Left lung (tissue), 14 donors: ENCODE measurements at places on chromosomes 6 and 20. TPM values are rescaled to one million over a fixed set of nuclear protein-coding genes. Genes with fewer than 3 reads are reported as not detected.
A peak's percentile ranks its signal among the peaks of the same experiment; 100 is the strongest.

Gene PTCHD4
- polyA plus RNA-seq: 0.37 TPM

Gene ERVFRD-1
- polyA plus RNA-seq: 0.09 TPM

Gene OR2J1
- not detected for polyA plus RNA-seq

GRCh38 chr20:1961374-1961773 is 32.5 kb downstream of the PDYN start:
- DNase-seq: no peak

DNA sequence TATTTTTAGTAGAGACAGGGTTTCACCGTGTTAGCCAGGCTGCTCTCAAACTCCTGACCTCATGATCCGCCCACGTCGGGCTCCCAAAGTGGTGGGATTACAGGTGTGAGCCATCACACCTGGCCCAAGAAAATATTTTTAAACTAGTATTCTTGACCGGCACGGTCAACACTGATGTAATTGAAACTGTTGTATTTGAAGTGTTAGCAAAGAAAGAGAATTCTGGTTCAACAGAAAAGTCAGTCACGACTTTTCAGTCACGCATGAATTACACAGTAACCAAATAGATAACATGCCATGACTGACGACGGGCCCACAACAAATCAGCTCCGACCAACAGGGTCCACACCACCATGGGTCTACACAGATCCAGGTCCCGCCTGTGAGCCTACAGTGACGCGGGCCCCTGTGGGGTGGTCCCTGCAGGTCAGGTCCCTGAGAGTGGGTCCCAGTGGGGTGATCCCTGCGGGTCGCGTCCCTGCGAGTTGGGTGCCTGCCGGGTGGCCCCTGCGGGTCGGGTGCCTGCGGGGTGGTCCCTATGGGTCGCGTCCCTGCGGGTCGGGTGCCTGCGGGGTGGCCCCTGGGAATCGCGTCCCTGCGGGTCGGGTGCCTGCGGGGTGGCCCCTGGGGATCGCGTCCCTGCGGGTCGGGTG is 1.0 kb downstream of the GMEB2 start:
- DNase-seq: peak; percentile 53

DNA sequence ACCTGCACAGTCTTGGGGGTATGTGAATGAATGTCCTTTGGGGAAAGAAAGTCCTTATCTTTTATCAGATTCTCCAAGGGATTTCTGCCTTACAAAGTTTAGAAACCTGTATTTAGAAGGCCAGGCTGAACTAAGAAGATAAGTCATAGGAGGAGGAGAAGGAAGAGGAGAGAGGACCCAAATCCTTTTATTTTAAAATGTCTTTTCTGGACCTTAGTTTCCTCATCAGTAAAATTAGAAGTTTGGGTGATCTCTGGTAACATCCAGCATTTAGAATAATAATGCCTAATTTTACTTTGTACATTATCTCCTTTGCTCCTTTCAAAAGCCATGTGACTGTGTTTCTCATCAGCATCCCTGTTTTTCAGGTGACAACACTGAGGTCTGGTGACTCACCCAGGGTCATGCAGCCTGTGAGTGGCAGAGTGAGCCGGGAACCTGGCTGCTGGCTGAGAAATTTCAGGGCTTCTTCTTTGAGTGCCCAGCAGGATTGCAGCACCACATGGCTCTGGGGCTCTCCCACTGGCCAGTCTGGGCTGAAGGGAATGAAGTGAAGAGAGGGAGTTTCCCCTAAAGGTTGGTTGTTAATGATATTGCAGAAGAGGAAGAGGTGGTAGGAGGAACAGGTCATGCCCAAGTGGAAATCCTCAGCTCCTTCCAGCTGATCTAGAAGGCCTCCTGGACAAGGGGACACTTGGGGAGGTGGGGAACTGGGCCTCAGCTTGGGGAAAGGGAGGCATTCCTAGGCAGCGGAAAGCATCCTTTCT is 34.0 kb downstream of the VEGFA start:
- no peak for DNase-seq

DNA sequence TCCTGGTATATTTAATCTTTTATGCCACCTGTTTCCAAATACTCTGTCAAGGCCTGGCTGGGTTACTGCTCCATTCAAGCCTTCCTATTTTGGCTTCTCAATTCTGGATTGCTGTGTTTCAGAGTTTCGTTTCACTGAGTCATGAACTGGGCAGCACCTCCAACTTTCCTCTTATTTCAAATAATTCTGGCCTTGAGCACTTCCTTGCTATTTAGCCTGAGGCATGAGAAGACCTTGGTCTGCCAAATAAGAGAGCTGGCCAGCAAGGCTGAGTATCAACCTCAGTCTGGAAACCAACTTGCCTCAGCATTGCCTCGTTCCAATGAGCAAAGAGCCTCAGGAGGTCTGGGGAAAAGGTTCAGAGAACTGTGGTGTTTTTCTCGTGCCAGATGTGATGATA is 66.6 kb downstream of the TNFAIP3 start:
- DNase-seq: no peak

GRCh38 chr6:156970595-156971112 is 193.5 kb downstream of the ARID1B start:
- DNase-seq: no peak

DNA sequence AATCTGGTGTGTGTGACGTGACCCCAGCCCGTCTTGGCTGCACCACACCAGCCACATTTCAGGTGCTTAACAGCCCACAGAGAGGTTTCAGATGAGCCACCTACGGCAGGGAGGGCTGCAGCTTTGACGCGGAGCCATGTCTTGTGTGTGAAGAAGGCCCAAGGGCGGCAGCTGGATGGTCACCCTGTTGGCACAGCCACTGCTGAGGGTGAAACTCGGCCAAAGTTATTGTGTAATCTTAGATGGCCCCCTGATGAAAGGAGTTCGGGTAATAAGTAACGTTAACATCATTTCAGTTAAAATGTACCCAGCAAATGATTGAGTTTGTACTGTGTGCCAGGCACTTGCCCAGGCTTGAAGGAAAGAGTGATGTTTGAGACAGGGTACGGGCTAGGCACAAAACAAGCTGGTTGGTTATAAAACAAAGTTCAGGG is 97.2 kb downstream of the SSR1 start:
- DNase-seq: no peak
